ENCODE measurements at places on chromosomes 2 and 18. TPM values are rescaled to one million over a fixed set of nuclear protein-coding genes. Genes with fewer than 3 reads are reported as not detected.

- DNase-seq: no peak
Measured at GRCh38 chr18:29311580-29311979, 1134.7 kb upstream of the CDH2 start.

- DNase-seq: no peak
Measured at GRCh38 chr18:10318691-10318970, 135.8 kb upstream of the APCDD1 start.

DNA sequence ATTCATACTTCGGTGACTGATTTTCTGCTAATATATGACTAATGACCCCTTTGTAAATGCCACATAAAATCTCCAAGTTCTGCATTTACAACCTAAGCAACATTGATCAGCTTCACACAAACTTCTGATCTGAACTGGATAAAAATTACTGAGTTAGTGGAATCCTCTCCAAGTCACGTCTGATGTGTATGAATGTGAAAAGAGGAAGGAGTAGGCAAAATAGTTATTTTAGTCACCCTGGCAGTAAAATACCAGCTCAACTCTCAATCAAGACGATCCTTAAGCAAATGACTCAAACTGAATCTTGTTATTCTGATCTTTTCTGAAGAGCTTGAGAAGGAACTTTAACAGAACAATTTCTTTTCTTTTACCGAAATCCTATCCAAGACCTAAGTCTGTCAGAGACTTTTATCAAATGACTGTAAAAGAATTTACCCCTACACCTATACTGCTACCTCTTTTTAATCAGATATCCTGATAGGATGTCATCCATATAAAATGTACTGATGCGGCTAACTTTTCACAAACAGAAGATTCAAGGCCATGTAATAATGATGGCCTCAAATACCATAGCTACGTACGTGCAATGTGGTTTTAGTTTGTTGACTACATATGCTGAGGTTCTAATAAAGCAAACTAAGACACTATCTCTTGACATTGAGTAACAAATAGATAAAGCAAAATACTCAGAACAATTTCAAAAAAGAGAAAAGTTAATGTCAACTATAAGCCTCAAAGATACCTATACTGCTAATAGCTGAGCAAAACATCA lies 23.7 kb downstream of the CUL3 start:
- no peak for DNase-seq

DNA sequence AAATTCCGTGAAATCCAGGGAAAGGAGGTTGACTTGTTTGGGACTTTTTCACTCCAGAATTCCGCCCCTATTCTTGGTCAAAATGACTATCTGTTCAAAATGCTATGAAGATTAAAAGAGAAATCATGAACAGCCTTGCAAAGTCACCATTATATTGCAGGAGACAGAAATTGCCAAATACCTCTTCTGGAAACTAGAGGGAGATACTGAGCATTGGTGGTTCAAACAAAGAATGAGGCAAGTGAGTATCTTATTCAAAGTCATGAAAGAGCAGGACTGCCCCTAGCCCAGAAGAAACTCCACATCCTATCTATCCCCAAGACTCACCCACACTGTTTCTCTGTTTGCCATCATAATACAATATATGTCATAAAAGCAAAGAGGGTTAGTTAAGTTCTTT lies 862.3 kb upstream of the POU3F3 start:
- no peak for DNase-seq

DNA sequence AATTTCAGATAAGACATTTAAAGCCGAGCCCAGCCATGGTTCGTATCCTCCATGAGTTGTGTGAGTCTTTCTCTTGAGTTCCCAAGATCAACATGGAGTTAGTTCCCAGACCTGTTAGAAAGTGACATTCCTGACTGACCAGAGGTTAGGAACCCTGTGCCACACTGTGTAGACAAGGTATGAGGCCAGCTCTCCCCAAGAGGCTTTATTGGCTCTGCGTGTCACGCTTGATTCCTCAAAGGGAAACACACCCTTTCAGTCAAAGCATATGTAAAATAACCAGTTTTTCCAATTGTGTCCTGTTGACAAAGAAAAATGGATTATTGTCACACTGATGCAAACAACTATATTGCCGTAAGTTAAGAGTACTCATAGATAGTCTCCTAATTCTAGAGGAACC lies 1.2 kb downstream of the SULT1C3 start:
- DNase-seq: no peak

DNA sequence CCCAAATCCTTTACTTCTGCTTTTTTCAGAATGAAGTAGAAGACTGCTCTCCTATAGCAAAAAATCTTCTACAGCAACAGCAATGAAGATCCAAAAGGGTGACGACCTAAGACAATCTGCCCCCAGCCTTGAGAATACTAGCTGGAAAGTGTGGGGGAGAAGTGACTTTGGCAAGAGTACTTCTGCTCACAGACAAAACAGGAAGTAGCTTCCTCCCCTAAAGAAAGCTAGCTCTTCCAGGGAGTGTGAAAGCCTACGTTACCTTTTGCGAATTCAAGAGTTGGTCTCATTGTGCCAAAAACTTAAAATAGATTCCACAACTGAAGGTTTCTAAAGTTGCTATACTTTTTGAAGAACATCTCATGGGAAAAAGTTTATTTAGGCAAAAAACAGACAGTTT lies 1069.2 kb upstream of the CHAC2 start:
- DNase-seq: no peak

DNA sequence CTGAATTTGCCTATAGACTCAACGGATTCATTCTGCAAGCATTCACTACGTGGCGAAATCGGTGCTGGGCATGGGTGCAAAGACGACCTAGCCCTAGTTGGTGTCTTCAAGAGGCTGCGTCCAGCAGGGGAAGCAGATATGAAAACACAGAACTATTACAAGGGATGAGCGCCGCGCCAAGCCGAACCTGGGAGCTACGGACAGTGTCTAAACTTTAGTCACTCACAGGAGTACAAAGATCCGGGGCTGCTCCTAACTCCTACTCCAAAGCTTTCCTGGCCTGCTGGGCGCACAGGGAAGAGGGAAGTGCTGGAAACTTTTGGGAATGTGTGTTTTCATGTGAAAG lies 732 bp upstream of the ANXA4 start:
- peak; percentile 14 for DNase-seq

Gene PRKAG3
- total RNA-seq: not detected
